ENCODE measurements at places on chromosomes 16 and 17.
A peak's percentile ranks its signal among the peaks of the same experiment; 100 is the strongest.

DNA sequence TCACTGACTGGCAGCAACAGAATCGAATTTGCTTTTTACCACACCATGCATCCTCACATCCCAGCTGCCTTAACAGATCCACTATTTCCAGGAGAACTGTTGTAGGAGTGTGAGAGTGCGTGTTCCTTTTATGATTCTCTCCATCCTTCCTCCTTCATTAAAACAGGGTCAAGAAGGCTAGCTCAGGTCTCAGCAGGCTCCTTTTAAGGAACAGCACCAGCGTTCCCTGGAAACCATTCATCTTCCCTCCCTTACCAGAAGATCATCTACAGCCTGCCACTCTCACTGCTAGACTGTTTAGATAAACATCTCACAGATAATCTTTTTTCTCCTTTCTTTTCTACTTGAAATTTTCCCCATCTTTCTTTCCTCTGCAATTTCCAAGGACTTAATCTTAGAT lies 1531.9 kb upstream of the CDH8 start:
- no peak for DNase-seq

DNA sequence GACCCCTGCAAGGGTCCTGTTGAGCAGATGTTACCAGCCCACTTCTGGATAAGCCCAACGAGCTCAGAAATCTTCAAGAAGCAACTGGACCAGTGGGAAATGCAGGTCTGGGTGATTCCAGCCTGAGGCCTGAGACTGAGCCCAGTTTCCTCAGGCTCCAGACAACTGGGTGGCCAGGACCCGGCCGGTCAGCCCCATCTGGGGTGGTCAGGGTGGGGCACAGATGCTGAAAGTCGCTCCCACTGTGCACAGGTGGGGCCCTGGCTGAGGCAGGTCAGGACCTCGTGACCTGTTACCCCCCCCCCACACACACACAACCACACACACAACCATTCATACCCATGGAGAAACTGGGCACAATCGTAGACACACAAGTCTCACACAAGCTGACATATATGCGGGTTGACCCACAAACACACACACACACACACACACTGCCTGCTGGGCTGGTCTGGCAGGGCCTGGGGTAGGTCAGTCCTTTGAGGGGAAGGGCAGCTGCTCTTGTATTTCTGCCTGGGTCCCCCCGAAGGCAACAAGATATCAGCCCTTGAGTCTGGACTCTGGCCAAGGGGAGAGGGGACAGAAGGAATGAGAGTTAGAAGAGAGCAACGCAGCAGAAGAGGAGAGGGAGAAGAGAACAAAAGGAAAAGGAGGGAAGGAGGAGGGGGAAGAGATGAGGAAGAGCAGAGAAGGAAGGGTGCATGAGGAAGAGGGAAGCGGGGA lies 99.0 kb upstream of the CDH5 start:
- DNase-seq: no peak

- no peak for DNase-seq
Measured at GRCh38 chr17:178292-179065, 3.0 kb downstream of the DOC2B start.

GRCh38 chr17:47949946-47950345 lies 7.7 kb downstream of the PRR15L start:
- no peak for DNase-seq

- no peak for DNase-seq
Measured at GRCh38 chr17:951325-952132, 28.0 kb downstream of the NXN start.

- DNase-seq: no peak
Measured at GRCh38 chr16:49399594-49400364, 26.2 kb downstream of the C16orf78 start.

DNA sequence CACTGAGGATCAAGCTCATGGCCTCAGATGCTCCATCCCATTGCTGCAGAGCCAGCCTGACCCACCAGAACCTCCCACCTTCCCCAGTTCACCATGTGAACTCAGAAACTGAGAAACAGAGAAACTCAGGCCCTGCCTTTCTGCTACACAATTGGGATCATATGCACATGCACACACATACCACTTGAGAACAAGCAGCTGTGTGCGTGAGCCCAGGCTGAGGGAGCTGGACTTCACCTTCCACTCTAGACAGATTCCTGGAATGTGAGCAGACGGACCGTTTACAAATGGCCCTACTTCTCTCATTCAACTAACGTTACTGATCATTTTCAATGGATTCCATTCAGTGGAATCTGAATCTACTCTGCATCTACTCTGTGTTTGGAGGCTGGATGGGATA lies 1.7 kb upstream of the SPEM2 start:
- DNase-seq: no peak

DNA sequence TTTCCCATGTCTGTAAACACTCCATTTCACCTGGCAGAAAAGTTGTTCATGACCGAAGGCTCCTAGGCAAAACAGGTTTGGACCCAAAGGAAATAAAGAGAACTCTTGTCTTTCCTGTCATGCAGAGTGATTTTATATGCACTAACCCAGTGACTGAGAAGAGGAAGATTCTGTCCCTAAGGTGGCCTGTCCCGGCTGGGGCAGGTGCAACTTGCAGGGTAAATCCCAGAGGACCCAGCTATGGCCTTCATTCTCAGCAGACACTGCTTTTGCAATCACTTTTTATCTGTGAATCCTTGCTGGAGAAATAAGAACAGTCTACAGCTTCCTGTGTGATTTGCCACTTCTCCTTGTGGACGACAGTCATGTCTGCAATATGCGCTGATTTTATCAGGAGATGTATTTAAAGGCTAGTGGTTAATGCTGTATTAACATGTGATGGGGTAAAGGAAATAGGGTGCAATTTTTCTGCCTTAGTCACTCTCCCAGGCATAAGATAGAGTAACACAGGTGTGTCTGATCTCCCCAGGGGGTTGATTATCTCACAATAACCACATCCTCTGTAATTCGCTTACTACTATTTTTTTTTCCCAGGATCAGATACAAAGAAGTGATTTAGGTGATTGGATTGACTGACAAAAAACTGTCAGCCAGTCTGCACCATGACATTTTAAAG lies 696.8 kb upstream of the SOX9 start:
- no peak for DNase-seq

- DNase-seq: peak; percentile 93
Measured at GRCh38 chr17:75549246-75550138, 24.0 kb downstream of the LLGL2 start.

GRCh38 chr16:79013930-79014660 lies 586.4 kb downstream of the MAF start:
- DNase-seq: no peak

GRCh38 chr16:22388101-22388644 lies 13.8 kb upstream of the CDR2 start:
- peak; percentile 88 for DNase-seq

DNA sequence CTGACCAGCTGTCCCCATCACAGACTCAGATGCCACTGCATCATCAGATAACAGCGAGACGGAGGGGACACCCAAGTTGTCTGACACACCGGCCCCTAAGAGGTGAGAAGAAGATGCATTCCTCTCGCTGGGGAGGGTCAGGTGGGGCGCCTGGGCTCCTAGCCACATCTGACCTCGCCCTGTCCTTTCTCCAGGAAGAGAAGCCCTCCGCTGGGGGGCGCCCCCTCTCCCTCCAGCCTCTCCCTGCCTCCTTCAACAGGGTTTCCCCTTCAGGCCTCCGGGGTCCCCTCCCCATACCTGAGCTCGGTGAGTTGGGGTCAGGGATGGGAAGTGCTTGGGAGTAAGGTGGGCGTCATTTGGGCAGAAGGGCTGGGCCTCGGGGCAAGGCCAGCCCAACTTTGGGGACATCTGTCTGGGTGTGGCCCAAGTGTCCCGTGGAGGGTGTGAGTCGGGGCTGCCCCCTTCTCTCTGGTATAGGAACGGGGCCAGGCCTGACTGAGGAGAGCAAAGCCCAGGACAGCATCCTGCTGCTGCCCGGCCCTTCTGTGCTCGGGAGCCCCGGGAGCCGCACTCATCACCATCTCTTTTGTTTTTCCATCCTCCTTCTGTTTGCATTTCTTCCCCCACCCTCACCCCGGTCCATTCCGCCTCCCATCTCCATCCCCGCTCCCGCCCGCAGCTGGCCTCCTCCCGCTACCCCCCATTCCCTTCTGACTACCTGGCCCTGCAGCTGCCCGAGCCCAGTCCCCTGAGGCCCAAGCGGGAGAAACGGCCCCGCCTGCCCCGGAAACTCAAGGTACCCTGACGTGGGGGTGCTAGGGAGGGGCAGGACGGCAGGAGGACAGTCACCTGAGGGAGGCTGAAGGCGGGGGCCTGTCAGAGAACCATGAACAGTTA lies 4.9 kb downstream of the INO80E start:
- no peak for DNase-seq

GRCh38 chr16:28067604-28068379 lies 4.3 kb upstream of the GSG1L start:
- no peak for DNase-seq

DNA sequence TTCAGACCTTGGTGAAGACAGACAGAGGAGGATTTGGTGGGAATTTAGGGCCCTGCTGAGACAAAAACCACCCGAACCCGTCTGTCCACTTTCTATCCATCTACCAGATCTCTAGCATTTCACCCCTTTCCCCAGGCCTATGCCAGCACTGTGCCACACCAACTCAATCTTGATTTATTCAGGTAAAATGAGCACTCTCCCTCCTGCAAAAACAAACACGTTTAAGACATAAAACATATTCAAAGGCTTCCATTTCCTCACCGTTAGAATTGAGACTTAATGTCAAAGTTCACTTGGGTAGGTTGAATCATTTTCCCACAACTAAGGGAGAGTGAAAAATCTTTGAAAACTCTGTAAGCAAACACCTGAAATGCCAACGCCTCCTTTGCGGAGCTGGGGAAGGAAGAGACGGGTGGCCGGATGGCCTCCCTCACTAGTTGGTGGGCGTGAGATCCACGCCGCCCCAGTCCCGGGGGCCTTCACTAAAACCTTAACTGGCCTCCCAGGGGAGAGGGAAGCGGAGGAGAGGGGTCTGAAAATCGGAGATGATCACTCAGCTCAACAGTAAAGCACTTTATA lies 862 bp downstream of the DCAKD start:
- peak; percentile 44 for DNase-seq

GRCh38 chr16:88691924-88692560 lies 5.7 kb upstream of the SNAI3 start:
- DNase-seq: no peak

DNA sequence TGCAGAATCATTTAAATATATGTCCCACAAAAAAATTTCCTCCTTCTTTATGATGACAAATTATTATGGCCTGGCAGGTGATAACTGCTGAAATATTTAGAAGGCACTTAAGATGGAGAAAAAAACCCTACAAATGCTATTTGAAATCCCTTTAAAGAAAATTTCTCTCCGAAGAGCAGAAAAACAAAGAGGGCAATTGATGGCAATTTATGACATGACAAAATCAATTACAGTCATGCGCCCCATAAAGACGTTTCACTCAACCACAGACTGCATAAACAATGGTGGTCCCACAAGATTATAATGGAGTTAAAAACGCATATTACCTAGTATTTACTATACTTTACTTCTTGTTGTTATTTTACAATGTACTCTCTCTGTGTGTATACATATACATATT lies 25.2 kb upstream of the KIF2B start:
- no peak for DNase-seq

DNA sequence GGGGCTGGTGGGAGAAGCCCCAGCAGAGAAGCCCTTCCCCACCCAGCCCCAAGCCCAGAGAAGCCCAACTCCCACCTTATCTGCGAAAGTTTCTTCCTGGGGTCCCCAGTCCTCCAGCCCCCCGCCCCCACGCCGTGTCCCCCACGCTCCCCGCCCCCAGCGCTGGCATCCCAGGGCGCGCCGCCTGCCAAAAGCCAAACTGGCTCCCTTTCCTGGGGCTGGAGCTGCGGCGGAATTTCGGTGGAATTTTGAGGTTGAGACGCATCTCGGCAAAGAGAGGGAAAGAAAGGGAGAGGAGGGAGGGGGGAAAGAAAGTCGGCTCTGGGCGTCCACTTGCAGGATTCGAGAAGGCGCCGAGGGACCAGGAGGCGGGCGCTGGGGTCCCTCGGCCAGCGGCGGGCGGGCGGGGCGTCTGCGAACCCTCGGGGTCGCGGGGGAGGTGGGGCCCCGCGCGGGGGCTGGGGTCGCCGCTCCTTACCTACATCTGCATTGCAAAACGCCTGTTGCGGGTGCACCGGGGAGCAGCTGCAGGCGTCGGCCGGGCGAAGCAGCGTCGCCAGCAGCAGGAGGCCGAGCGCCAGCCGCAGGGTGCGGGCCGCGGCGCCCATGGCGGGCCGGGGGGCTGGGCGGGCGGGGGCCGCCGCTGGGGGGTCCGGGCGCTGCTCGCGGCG lies 571 bp downstream of the TIMP2 start:
- DNase-seq: no peak

DNA sequence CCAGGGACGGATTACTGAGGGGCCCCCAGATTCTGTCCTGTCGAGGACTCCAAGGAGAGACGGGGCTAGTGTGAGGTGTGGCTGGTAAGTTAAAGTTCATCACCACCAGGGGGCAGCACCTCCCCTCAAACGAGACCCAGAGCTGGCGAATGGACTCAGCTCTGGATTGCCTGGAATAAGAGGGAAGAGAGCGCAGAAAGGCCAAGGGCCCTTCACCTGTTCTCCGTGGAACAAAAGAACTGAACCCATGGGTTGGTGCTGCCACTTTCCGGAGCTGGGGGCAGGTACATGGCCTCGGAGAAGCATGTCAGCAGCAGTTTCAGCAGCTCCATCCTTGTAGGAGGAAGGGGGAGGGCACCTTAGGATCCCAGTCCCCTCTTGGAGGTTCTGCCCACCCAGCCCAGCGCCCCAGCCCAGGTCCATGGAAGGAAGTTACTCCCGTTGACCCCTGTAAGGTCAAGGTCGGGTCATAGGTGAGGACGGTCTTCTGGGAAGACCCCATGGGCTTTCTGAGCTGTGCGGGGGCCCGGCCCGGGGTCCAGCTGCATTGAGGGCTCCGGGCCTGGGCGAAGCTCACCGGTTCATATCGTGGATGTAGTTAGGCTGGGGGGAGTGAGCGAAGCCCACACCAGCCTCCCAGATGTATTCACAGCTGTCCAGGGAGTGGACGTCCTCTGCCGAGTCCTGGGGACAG lies 10.8 kb downstream of the HID1 start:
- peak; percentile 80 for DNase-seq

DNA sequence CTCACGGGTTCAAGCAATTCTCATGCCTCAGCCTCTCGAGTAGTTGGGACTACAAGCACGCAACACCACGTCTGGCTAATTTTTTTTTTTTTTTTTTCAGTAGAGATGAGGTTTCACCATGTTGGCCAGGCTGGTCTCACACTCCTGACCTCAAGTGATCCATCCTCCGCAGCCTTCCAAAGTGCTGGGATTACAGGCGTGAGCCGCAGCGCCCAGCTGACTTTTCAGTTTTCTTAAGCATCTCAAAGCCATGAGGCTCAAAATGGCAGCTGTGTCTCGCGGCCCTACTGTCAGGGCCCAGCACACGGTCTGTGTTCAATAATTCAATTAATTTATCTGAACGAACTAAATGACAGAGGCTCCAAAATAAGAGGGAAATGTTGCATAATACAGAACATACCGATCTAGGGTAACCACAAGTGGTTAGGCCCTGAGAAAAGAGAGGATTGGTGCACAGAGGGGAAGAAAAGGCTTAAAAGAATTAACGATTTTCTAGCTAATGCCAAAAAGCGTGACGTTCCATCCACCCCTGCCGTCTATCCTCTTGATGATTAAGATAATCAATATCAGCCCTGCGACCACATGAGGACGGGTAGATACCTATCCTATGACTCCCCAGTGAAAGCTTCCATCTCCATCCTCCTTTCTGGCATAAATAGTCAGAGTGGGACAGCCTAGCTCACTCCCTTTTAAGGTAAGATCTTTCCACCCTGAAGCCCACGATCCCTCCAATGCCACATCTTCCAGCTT lies 136.9 kb downstream of the SLC39A11 start:
- DNase-seq: no peak

- no peak for DNase-seq
Measured at GRCh38 chr17:82092995-82093751, 4.9 kb downstream of the FASN start.
